ENCODE measurements at places on chromosomes 2 and 18.

- no peak for DNase-seq
Measured at GRCh38 chr18:63158676-63159291, 160.8 kb downstream of the BCL2 start.

- no peak for DNase-seq
Measured at GRCh38 chr2:222882484-222882928, 21.7 kb downstream of the ACSL3 start.

DNA sequence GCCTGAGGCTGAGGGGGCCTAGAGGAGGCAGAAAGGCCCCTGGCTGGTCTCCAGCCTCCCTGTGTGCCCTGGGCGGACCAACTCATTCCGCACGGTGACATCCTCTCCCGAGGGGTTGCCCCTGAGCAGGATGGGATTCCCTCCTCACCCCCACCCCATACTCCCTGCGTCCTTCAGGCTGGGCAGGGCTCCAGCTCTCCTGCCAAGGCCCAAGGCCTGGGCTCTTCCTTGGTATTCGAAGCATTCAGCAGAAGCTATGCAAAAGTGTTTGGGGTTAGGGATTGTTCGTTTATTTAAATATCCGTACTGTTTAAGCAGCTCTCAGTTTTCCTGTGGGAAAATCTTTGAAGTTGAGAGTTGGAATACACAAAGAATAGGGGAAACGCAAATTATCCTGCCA, 113.1 kb upstream of the RAB12 start:
- DNase-seq: no peak

DNA sequence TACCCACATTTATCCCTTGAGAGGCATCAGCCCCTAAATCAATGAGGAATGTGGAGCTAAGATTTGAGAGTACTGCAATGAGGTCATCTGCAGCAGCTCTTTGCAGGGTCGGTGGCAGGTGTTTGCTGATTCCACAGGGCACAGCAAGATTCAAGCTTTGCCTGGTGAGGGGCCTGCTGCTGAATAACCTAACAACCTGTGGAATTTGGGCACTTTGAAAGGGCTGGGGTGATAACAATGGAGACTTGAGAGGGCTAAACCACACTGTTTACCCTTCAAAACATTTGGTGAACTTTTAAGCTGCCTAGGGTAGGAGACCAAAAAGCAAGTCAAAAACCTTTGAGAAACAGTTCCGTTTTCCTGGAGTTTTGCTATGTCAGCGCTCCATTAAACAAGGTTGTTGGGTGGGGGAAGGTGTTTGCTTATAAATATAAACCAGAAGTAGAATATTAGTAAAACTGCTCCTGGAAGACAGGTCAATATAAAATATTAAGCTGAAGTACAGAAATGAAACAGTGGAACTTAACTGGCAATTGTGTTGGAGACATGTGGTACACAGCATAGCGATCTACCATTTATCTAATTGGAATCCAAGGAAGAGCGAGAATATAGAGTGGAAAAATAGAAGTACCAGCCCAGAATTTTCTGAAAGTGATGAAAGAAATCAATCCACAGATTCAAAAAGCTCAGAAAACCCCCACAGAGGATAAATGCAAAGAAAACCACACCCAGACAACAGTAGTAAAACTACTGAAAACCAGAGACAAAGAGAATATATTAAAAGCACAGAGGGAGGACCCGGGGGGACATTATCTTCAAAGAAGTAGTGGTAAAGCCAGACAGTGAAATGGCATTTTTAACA, 15.7 kb downstream of the COPS8 start:
- no peak for DNase-seq

- no peak for DNase-seq
Measured at GRCh38 chr2:24886691-24887304, 33.2 kb downstream of the ADCY3 start.

GRCh38 chr2:219739066-219739465, 111.6 kb downstream of the SLC4A3 start:
- no peak for DNase-seq

GRCh38 chr2:51812138-51812866, 780.4 kb upstream of the NRXN1 start:
- no peak for DNase-seq

- no peak for DNase-seq
Measured at GRCh38 chr2:215579809-215580208, 143.9 kb upstream of the FN1 start.
